ENCODE measurements at places on chromosomes 6 and 20.

DNA sequence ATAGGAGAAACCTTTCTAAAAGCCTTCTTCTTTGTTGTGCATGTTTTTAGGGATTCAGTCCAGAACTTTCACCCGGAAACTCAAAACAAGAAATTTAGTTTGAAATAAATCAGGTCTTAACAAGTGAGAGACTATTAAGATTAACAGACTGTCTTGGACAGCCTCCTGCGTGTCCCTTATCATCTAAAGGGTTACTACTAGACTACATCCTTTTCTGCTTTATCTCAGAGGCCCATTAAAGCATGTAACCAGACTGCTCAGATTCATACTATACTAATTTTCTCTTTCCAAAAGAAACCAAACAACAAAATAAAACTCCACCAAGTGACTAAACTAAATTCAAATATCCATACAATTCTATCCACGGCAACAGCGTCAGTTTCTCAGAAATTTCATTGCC lies 173.8 kb downstream of the GMPR start:
- DNase-seq = no peak

DNA sequence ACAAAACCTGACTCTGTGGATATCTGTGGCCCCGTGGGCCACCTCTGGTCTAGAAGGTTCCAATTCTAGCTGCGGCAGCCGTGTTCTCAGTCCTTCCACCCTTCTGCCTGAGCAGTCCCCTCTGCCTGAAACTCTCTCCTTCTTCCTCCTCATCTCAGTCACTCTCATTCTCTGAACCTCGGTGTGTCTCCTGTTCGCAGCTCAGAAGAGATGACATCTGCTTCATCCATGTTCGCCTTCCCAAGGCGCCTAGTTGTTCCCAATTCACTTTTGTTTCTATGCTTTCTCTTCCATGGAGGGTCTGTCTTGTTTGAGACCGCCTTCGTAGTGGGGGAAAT lies 95.5 kb downstream of the CEBPB start:
- no peak for DNase-seq

- no peak for DNase-seq
Observed at GRCh38 chr6:16894301-16894700, 133.0 kb upstream of the ATXN1 start.

DNA sequence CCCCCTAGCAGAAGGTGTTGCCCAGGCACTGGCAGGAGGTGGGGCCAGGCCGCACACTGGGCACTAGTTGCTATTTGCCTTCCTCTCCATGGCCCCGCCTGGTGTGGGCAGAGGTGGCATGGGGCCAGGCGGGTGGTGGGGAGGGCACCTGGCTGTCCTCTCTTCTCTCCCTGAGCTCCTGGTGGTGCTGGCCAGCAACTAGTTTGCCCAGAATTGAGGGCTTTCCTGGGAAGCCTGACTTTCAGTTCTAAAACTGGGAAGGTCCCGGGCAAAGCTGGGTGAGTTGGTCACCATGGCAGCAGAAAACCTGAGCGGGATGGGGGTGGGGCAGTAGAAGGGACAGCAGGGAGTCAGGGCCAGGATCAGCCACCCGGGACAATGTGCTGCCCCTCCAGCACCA lies 48.2 kb downstream of the RBM38 start:
- DNase-seq = no peak

DNA sequence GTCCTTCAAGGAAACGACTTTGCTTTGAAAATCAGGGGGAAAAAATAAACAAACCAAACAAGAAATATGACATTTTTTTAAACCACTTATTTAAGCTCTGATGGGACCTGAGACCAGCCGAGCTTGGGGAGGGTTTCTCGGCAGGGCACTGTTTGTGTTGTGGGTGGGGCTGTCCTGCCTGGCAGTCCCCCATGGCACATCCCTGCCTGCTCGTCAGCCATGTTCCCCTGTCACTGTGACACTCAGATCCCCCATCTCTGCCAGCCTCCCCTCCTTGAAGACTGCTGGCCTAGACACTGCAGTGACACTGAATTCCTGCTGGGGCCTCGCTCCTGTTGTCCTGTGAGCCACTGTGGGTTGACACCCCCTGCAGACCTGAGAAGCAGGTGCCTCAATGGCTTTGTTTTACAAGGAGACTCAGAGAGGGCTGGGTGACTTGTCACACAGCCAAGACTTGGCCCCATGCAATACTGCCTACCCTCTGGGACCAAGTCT lies 95.1 kb upstream of the PTPN1 start:
- DNase-seq = no peak

Measured in inflammatory macrophage (primary cell).